ENCODE measurements at places on chromosomes 7 and 10. TPM values are rescaled to one million over a fixed set of nuclear protein-coding genes. Genes with fewer than 3 reads are reported as not detected.

Gene FAM25C
- total RNA-seq = not detected

Gene GARS1
- 56.5 TPM for total RNA-seq

Gene ARPC1A
- total RNA-seq = 106 TPM

Gene TAF5
- 3.0 TPM for total RNA-seq

GRCh38 chr10:65294329-65294728 lies 1631.5 kb upstream of the LRRTM3 start:
- no peak overlapping the region for H3K4me3 ChIP-seq
- no peaks in the 10 kb centered on the region for H3K27me3 ChIP-seq
- H3K36me3 ChIP-seq = no peaks in the 10 kb centered on the region
- DNase-seq = no peak

Gene BTBD16
- total RNA-seq = 1.2 TPM

All from aorta (tissue), 5 donors.